Frontal cortex (tissue), 4 donors: ENCODE measurements at places on chromosomes 6 and 20.

GRCh38 chr6:91031581-91031980 lies 444.7 kb upstream of the MAP3K7 start:
- DNase-seq = no peak

- DNase-seq = no peak
Measured at GRCh38 chr6:39084506-39084905, 30.5 kb downstream of the SAYSD1 start.

- no peak for DNase-seq
Measured at GRCh38 chr6:126167726-126168125, 172.2 kb upstream of the CENPW start.

GRCh38 chr20:59581993-59582679 lies 22.2 kb upstream of the PHACTR3 start:
- no peak for DNase-seq

DNA sequence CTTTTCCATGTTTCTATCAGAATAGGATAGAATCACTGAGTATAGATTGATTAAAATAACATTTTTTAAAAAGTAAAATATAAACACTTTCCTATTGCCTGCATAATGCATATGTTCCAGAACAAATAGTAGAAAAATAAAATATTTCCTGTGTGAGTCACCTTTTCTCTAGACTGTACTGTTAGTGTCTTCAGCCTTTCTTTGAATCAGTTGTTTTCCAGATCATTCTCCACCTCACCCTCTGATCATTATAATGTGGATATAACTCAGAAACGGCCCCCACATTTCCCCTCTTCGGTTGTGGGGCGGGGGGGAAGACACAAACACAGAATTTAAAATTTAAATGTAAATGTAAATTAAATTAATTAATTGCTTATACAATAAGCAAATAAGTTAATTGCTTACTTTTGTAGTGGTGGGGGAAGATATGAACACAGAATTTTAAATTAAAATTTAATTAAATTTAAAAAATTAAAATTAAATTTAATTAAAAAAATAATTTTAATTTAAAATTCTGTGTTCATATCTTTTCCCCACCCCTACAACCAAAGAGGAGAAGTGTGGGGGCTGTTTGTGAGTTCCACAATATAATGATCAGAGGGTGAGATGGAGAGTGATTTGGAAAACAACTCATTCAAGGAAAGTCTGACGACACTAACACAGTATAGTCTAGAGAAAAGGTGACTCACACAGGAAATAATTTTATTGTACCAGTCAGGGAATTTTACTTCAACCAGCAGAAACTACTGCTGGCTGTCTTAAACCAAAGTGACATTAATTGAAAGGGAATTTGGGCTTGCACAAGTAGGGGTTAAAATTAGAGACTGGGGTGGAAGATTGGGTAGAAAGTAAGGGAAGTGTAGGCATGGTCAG lies 37.1 kb upstream of the PROKR2 start:
- no peak for DNase-seq

GRCh38 chr6:119430805-119431204 lies 81.2 kb upstream of the MAN1A1 start:
- no peak for DNase-seq

DNA sequence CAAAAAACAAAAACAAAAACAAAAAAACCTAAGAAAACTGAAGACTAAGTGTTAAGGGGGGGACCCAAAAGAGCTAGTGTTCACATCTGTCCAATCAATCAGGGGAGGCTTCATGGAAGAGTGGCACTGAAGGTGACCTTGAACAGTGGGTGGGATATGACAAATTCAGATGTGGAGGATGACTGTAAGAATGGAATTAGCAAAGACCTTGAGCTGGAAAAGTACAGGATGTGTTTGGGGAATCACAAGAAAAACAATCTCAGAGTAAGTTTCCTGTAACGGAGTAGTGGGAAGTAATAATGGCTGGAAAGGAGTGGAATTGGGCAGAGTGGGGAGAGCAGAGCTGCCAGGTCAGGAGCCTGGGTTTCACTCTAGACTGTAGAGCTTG lies 2.9 kb upstream of the IER3 start:
- DNase-seq = no peak

DNA sequence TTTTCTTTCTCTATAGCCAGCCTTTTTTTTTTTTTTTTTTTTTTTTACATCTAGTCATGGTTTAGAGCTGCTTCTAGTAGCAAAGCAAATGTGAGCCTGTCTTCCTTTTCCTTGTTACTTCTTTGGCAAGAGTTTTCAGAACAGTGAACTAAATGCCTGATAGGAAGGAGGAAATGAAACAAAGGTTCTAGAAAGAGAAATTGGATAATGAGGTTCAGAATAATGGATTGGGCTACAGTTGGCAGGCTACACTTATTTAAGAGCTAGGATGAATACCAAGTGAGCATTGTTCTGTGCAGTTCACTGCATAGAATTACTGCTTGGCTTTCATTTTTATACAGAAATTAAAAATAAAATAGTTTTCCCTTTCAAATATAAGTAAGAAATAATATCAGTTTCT lies 78.6 kb downstream of the HIVEP1 start:
- DNase-seq = no peak

DNA sequence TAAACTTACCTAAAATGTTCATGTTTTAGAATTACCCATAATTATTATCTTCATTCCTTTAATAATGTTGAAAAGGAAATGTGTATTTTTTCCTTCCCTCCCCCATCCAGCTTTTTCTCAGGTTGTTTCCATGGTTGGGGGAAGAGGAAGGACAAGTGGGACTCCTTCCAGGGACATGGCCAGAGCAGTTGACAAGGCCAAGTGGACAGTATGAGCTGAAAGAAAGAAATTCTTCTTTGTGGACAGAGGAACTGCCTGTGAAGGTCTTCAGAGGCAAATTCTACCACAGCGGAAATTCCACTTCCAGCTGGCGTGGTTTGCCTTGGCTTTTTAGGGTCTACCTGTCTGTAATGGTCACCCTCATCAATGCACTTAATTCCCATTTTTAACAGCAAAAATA lies 33.8 kb downstream of the RIN2 start:
- no peak for DNase-seq

DNA sequence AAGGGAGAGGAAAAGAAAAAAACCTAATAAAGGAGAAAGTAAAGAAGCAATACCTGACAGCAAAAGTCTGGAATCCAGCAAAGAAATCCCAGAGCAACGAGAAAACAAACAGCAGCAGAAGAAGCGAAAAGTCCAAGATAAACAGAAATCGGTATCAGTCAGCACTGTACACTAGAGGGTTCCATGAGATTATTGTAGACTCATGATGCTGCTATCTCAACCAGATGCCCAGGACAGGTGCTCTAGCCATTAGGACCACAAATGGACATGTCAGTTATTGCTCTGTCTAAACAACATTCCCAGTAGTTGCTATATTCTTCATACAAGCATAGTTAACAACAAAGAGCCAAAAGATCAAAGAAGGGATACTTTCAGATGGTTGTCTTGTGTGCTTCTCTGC lies 70.8 kb upstream of the RNF146 start:
- DNase-seq = no peak

GRCh38 chr6:157865249-157865648 lies 42.2 kb downstream of the SNX9 start:
- DNase-seq = no peak

DNA sequence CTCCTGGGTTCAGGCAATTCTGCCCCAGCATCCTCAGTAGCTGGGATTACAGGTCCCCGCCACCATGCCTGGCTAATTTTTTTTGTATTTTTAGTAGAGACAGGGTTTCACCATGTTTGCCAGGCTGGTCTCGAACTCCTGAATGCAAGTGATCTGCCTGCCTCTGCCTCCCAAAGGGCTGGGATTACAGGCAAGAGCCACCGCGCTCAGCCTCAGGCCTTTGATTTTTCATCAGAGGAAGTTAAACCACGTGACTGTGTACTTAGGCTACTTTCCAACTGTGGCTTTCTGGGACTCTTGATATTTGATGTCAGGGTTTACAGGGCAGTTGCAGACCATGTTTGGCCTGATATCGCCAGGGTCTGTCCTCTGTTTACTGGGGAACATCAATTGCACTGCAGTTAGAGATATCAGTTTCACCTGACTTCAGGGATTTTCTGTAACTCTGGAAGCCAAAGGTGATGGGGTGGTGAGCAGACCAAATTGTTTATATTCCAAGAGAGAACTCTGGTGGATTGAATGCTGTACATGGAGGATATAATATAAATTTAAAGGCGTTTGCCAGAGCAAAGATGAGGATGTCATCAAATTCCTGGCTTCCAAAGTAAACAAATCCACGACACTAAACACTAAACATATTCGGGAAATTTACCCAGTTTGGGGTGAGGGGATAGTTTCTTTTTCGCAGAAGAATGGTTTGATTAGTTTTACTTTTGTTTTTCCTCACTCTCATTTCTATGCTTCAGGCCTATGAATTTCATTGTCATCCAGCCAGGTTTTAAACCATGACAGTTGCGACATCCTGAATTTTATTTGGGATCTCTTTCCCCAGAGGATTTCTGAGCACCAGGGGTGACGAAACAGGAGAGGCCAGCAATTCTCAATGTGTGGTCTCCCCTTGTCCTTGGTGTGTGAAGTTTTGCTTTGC lies 4.2 kb downstream of the PSMF1 start:
- no peak for DNase-seq

DNA sequence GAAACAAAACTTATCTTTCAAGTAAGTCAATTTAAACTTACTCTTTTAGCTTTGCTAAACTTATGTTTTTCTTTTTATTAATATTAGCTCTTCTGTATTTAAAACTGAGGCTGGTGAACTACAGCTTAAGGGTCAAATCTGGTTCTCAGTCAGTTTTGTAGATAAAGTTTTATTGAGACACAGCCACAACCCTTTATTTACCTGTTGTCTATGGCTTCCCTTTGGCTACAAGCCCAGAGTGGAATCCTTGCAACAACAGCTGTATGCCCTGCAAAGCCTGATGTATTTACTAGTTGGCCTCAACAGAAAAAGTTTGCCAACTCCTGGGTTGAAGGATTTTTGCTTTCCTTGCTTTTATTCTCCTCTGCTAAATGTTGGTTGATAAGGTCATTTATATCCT lies 491.4 kb upstream of the RNF217 start:
- DNase-seq = no peak

GRCh38 chr6:152221806-152222628 lies 414.5 kb downstream of the ESR1 start:
- DNase-seq = no peak

GRCh38 chr6:143337201-143337949 lies 113.1 kb downstream of the ADAT2 start:
- DNase-seq = no peak

DNA sequence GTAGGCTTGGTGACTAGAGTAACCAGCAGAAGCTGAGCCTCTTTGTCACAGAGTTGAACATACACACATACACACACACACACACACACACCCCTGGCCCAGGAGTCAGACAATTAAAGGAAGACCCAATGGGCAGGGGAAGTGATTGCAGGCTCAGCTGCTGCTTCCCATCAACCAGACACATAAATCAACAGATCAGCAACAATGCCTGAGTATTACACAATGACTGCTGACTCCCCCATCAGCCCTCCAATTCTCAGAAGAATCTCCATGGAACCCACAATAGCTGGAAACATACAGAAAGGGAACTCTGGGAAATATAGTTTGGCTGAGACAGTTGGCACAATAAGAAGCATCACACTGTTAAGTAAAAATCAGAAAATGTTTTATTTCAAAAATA lies 270.4 kb upstream of the PLCB4 start:
- no peak for DNase-seq

DNA sequence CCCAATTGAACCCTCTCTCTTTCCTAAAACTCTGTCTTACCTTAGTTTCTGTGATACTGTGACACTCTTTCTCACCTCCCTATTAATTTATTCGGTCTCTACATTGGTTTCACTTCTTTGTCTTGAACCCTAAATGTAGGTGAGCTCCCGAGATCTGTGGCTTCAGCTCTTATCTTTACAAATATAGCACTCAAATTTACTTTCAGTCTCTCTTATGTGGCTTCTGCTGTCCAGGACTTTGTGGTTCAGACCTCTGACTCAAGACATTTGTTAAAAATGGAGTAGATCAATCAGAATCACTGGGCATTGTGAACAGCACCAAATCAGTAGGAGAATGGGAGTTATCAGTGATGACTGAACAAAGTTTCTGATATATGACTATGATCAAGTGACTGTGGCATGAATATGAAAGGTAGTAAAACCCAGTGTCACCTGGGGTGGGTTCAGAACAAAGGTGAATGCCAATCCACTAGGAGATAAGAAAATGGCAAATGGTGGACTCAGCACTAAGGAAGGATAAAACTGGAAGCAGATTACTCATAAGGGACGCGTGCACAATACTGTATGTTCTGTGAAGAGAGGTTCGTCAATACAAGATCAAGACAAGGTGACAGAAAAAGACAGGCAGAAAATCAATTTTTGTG lies 27.2 kb downstream of the IL17F start:
- DNase-seq = no peak

- no peak for DNase-seq
Measured at GRCh38 chr6:37990762-37991525, 171.4 kb downstream of the ZFAND3 start.

GRCh38 chr6:69861986-69862385 lies 4.4 kb upstream of the COL19A1 start:
- DNase-seq = no peak

DNA sequence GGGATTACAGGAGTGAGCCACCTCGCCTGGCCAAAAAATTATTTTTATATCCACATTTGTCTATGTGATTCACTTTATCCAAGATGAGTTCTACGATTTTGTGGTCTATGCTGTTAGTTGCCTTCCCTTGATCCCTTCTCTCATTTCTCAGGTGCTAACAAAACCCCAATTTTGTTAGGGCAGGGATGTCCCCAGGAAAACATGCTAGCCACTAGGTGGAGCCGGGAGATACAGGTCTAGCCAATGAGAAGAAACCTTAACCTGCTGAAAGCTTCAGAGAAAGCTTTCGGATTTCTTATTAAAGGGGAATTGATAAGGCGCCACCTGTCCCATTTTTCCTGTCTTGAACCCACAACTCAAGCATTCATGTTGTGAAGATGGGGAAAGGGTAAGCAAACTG lies 167.4 kb upstream of the OLIG3 start:
- no peak for DNase-seq

DNA sequence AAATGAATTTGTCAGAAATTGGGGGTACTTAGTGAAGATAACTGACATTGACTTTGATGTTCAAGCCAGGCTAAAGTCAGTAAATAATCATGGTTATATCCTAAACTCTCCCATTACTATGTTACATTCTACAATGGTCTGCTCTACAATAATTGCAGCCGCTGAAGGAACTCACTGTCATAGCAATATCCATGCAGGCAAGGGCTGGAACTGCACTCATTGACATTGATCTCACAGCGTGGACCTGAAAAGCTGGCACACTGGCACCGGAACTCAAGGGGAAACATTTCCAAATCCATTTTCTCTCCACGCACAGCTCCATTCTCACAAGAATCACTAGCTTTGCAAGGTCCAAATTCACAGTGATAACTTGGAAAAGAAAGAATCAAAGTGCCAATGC lies 702.7 kb downstream of the EYS start:
- DNase-seq = no peak

GRCh38 chr6:146543940-146544615 lies 445 bp downstream of the RAB32 start:
- peak; percentile 10 for DNase-seq
